Posterior vena cava (tissue), 2 donors: ENCODE measurements at places on chromosomes 1 and 21. TPM values are rescaled to one million over a fixed set of nuclear protein-coding genes. Genes with fewer than 3 reads are reported as not detected.

DNA sequence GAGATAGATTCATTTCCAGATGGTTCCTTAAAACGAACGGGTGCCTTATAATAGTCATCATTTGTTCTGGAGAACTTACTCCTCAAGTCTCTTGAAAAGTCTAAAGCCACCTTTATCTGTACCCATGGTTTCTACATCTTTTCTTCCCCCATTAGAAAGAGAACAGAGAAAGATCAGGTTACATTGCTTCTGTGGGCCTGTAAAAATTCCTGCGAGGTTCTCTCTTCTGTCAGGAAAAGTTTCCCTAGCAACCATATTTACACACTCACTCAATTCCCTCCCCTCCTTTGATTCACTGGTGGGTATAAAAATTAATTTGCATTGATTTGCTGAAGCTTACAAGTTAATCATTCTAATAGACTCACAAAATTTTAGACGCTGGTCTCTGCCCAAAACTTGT lies 6.7 kb downstream of the PHC2 start:
- no peak for DNase-seq

DNA sequence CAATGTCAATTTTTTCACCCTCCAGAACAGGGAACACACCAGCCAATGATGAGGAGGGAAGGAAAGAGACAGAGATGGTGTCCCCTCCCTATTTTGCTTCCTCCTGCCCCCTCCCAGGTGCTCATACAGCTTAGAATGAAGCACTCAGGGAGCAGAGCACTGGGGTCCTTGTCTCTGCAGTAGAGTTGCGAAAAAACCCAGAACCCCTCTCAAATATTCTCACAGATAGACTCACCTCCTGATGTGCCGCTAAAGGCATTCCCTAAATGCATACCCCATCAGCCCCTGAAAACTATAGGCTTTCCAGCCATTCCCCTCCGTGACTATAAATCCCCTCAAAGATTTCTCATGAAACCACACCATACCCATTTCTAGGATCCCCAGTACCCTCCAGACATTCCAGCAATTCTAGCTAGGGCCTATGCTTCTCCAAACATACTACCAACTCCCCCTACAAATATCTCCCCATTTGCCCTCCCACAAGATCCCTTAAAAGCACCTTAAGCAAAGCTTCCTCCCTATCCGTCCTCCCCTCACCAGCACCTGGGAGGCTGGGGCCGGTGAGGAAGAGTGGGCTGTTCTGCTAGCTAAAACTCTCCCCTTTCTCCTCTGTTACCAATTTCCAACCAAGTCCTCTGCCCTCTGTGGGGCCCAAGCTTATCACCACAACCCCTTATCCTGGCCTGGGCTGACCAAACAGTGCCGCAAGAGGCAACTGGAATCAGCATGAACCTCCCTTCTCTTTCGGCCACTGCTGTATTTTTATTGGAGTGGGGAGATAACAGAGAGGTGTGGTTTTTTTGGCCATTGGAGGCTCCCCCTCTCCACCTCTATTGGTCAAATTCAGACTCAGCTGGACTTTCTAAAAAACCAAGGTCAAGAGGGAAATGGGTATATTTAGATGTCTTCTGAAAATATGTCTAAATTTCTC lies 54.7 kb downstream of the RHBG start:
- DNase-seq, result no peak

GRCh38 chr1:95287825-95288224 lies 53.8 kb downstream of the RWDD3 start:
- no peak for DNase-seq

DNA sequence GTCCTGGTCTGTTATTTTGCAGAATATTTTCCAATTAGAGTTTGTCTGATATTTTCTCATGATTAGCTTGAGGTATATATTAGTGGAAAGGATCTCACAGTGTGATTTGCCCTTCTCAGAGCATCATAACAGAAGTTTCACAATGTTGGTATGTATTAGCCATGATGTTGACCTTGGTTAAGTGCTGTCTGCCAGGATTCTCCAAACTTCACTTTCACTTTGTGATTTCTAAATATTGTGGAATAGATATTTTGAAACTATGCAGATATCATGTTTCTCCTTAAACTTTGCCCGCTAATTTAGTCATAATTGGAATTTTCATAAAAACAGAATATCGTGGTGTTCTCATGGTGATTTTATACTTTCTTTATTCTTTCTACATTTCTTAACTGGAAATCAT lies 98.0 kb upstream of the DEPDC1 start:
- DNase-seq, result no peak

GRCh38 chr21:46199436-46200373 lies 15.4 kb upstream of the SPATC1L start:
- no peak for DNase-seq

- DNase-seq, result no peak
These were observed 13.7 kb upstream of the ARTN start for GRCh38 chr1:43919906-43920305.

GRCh38 chr1:25067518-25068251 lies 137.6 kb upstream of the RUNX3 start:
- peak; percentile 41 for DNase-seq

DNA sequence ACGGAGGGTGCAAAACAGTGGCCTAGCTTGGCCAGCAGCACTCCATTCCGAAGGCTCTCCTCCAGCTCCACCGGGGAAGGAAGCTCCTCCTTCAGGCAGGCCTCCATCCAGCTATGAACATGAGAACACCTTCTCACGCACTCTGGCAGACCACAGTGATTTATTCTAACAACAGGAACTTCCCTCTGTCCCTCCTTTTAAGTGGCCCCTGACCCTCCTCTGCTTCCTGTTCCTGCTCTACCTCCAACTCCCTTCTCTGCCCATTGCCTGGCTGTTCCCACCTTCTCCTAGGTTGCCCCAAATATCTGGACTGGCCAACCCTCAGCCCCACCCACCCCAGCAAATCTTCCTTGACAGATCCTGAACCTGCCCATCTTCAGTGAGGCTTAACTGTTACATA lies 5.9 kb downstream of the IQGAP3 start:
- no peak for DNase-seq

DNA sequence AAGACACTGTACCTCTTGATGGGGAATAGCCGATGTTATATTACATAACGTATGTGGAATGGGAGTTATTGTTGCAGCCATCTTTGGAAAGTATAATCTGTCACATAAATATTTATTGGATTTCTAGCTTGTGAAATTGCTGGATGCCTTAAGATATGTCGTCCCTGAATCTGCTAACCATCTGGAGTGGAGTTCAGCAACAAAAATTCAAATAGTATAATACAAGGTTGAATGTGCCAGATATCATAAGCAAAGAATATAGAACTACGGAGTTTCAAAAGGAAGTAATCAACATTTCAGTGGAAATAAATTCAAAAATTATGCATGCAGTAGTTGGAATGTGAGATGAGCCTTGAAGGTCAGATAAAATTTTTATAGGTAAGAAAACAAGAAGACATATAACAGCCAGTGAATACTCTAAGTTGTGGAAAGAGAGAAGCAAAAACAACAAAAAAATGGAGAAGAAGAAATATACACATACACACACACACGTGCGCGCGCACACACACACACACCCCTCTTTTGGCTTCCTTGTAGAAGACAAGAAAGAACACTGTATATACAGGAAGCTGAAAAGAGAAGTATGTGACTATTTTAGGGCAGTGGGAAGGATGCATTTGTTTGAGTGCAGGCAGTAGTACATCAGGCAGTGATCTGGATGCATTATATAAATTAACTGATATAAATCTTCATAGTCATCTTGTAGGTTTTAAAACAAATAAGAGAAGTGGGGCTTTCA lies 516.7 kb downstream of the KCNT2 start:
- no peak for DNase-seq

- no peak for DNase-seq
These were observed 94.1 kb downstream of the ABCA4 start for GRCh38 chr1:94026619-94027380.

Gene IFNGR2
- total RNA-seq, result 51.0 TPM

Gene IKBKE
- 4.8 TPM for total RNA-seq

Gene AKNAD1
- total RNA-seq, result 1.0 TPM

Gene SMG7
- total RNA-seq, result 27.9 TPM
